ENCODE measurements at places on chromosomes 7 and 10. TPM values are rescaled to one million over a fixed set of nuclear protein-coding genes. Genes with fewer than 3 reads are reported as not detected.

GRCh38 chr7:43764039-43764761, 5.7 kb downstream of the BLVRA start:
- DNase-seq, result peak; percentile 52

DNA sequence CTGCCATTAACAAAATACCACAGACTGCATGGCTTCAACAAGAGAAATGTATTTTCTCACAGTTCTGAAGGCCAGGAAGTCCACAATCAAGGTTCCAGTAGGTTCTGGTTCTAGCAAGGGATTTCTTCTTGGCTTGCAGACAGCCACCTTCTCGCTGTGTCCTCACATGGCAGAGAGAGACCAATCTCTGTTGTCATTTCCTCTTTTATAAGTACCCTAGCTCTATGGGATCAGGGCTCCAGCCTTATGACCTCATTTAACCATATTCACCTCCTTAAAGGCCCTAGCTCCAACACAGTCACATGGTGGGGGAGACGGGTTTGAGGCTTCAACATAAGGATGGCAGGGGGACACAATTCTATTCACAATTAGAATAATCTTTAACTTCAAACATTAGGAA, 23.6 kb downstream of the ABI1 start:
- DNase-seq, result peak; percentile 27

GRCh38 chr10:4043897-4044665, 259.1 kb upstream of the KLF6 start:
- DNase-seq, result no peak

GRCh38 chr7:112023282-112023681, 182.9 kb downstream of the DOCK4 start:
- no peak for DNase-seq

DNA sequence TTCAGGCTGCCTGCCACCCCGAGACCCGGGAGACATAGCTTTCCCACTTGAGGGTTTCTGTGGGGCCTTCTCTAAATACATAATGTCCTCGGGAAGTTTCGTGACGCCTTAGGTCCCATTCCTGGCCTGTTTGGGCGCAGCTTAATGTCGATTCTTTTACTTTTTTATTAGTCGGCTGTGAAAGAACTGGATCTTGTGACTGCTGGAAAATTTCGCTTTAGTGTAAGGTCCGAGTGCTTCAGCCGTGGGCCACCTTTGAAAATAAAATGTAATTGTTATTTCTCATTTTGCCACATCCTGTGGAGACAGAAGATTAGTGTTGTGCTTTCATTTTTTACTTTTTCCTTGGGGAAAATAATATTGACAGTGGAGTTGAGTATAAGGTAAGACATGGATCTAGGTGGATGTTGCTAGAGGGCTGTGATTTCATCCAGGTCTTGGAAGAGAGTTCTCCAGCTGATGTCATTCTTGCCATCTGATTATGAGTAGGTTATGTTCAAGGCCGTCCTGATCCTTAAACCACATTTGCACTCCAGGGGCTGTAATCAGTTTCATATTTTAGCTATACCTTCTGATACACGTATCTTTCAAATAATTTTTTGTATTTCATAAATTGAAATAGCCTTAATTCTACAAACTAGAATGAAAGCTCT, 830 bp downstream of the RAB18 start:
- peak; percentile 33 for DNase-seq

GRCh38 chr10:29472301-29473086, 162.3 kb downstream of the SVIL start:
- peak; percentile 90 for DNase-seq

- DNase-seq, result no peak
These were observed 178.9 kb downstream of the ARHGAP21 start for GRCh38 chr10:24544776-24545175.

GRCh38 chr7:49486974-49487829, 286.2 kb upstream of the VWC2 start:
- DNase-seq, result no peak

DNA sequence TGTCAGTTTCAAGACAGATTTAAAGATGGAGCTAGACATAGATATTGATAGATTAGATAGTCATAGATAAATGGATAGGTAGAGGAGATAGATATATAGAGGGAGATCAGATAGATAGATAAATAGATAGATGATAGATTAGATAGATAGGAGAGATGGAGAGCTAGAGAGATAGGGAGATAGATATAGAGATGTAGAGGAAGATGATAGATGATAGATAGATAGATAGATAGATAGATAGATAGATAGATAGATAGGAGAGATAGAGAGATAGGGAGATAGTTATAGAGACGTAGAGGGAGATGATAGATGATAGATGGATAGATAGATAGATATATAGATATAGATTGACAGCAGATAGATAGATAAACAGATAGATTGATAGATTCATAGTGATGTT, 1038.8 kb upstream of the AUTS2 start:
- no peak for DNase-seq

DNA sequence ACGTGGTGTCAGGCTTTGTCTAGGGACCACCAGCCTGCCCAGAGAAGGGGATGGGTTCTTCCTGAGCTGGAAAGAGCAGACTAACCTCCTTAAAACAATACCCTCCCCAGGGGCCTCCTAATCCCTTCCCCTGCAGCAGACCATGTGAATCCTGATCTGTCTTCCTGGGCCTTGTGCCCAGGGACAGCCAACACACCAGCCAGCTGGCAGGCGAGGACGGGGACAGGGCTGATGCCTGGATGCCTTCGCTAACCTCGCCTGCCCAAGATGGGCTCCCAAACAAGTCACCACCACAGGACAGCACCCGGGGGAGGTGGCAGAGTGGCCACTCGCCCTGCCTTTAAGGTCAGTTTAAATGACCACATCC, 17.6 kb downstream of the PODXL start:
- DNase-seq, result no peak

GRCh38 chr10:43502931-43503330, 66.0 kb downstream of the ZNF487 start:
- no peak for DNase-seq

GRCh38 chr7:27123477-27124053, 7.0 kb downstream of the HOXA4 start:
- no peak for DNase-seq

- DNase-seq, result no peak
These were observed 14.4 kb downstream of the HERPUD2 start for GRCh38 chr7:35680403-35681013.

DNA sequence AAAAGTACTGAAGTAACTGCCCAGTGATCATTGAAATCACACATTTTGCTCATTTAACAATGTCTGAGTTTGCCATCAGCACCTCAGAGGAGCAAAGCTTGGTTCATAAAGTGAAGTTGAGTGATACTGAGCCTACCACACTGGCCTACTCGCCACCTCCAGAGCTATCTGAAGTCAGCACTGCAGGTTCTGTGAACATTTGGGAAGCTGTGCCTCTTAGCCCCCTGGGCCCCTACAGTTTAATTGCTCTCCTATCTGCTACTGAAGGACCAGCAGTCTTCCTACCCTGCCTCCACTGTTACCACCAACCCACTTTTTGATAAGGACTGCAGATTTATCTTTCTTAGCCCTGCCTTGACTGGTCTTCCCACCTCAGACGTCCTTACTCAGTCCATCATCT, 2.0 kb upstream of the SEMA4G start:
- no peak for DNase-seq

DNA sequence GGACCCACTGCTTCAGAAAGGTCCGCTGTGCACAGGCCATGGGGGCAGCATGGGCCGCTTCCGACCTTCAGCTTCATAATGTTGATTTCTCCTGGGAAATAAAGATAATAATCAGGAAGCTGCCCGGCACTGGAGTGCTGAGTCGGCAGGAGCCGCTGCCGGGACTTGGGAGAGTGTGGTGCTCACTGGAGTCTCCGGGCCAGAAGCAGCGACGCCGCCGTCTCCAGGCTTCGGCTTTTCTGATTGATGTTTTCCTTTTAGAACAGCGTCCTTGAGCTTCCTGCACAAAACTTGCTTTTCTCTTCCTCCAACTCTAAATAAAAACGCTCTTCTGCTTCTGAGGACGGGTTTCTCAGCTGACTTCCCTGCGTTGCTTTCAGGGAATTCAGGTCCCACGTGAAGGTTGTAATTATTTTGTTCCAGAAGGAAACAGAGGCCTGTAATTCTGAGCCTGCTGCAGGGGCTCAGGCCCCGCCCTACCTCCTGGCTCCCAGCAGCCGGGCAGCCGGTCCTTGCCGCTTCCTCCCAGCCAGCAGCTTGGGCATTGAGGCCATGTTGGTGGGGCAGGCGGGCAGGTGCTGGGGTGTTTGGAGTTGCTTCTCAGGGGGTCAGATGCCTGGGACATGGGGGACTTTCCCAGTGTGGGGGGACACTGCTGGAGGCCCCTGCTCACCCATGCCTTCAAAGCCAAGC, 14.7 kb downstream of the PWWP2B start:
- DNase-seq, result peak; percentile 18

GRCh38 chr7:20541608-20542349, 73.7 kb upstream of the ABCB5 start:
- DNase-seq, result no peak

- DNase-seq, result peak; percentile 74
These were observed 10.4 kb downstream of the STMP1 start for GRCh38 chr7:135672560-135673359.

GRCh38 chr10:103791858-103792257, 63.5 kb downstream of the SH3PXD2A start:
- no peak for DNase-seq

GRCh38 chr10:86782701-86783418, 26.4 kb downstream of the BMPR1A start:
- DNase-seq, result no peak

DNA sequence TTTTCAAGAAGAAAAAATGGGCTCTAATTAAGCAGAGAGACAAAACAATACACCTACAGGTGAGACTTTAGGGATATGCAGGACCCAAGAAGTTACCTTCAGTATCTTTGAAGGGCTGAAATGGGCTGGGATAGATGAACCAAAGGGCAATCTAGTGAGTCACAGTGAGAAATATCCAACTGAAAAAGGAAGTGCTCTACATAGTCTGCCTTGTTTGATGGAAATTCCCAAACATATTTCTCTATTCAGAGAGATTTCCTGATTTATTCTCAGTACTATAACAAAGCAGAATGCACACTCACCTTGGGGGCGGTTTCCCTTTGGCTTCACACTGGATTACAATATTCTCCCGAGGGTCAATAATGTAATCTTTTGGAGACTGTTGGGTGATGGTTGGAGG, 104.1 kb upstream of the LAMB4 start:
- no peak for DNase-seq

DNA sequence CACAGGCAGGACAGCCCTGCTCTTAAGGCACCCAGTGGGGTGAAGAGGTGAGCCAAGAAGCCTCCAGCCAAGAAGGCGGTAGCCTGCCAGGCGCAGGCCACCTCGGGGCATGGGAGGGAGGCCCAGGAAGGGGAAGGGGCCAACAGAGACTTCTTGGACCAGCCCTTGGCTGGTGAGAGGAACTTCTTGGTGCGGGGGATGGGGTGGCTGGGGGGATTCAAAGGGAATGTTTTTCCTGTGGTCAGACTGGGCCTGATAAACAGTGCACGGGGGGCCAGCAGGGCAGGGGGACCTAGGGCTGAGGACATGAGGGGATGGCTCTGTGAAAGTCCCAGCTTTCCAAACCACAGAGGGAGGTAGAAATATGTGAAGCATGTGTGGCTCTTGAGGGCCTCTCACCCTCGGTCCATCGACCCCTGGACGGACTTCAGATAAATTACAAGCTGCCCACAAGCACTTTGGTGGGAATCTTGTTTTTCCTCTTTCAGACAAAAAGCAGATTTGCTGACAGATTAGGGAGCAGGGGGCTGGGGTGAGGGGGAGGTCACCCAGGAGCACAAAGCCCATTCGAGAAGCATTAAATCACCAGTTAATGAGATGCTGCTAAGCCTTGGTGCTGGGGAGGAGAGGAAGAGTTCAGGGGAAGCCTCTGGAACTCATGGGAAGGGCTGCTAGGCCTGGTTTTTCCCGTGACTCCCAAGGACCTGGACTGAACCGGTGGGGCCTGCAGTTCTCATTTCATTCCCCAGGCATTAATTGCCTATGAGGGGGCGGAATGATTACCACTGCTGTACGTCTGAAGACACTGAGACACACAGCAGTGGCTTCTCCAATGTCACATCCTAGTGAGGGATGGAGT, 11.3 kb downstream of the CRYGN start:
- peak; percentile 74 for DNase-seq

DNA sequence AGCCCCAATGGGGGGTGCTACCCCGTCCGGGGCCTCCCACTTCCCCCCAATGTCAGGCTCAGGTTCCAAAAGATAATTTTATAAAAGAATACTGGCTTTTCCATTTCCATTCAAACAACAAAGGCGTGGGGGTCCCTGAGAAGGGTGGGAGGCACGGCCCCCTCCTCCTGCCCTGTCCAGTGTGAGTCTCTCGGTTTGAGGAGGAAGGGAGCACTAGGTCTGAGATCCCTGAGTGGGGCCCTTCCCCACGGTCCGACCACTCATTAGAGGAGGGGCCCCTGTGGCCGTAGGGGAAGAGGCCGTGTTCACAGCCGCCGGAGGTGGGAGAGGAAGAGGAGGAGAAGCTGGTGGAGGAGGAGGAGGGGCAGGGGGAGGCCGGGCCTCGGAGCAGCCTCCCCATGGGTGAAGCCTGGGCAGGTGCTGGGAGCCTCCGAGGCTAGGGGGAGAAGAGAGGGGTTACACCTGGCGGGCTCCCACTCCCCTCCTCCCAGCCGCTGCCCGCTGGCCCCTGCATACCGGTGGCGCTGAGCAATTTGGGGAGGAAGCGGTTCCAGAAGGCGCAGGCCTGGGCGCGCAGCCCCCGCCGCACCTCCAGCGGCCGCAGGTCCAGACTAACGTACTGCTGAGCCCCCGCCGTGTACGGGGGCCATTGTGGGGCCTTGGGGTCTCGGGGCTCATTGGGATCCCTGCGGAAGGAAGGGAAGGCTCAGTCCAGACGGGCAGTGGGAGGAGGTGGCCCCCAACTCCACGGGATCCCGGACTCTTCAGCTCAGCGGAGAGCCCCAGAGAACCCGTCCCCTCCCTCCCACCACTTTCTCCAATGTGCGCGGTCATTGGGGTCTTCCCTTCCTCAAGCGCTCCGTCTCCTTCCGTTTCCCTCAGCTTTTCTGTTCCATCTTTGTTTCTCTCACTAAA, 1.4 kb upstream of the UFSP1 start:
- no peak for DNase-seq

DNA sequence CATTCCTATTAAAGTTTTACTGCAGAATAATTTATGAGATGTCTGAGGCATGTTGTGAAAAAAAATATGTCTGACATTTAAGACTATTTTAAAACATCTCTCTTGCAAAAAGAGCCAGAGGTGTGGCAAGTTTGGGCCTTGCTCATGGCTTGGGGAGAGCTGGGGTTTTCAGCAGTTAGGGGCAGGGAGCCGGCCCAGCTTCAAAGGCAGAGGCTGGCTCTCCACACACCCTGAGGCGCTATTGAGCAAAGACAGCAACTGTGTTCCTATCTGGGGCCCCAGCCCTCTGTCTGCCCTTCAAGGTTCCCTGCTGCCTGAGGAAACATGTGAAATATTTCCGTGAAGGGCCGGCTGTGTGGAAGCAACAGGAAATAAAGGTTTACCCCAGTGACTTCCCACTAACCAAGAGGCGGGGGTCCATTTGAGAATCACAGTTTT, 94.0 kb downstream of the SORBS1 start:
- peak; percentile 54 for DNase-seq

MTPN gene
- 127 TPM for total RNA-seq

ITPRIP gene
- total RNA-seq, result 5.6 TPM

WNT16 gene
- total RNA-seq, result not detected

HOXA7 gene
- total RNA-seq, result 1.2 TPM

IFIT1 gene
- total RNA-seq, result 10.2 TPM

SKAP2 gene
- 65.2 TPM for total RNA-seq

RNLS gene
- total RNA-seq, result 27.7 TPM

UNCX gene
- total RNA-seq, result not detected

ICA1 gene
- total RNA-seq, result 26.6 TPM

EPDR1 gene
- total RNA-seq, result 83.4 TPM

UBE3C gene
- 102 TPM for total RNA-seq

KCND2 gene
- total RNA-seq, result 0.05 TPM

FAM24B gene
- total RNA-seq, result 5.3 TPM

HPSE2 gene
- not detected for total RNA-seq

DPP6 gene
- total RNA-seq, result 0.05 TPM

AGMO gene
- 0.35 TPM for total RNA-seq
